ENCODE measurements at places on chromosomes 5 and 9.

GRCh38 chr5:124692324-124692723 lies 54.1 kb downstream of the ZNF608 start:
- no peak for DNase-seq

DNA sequence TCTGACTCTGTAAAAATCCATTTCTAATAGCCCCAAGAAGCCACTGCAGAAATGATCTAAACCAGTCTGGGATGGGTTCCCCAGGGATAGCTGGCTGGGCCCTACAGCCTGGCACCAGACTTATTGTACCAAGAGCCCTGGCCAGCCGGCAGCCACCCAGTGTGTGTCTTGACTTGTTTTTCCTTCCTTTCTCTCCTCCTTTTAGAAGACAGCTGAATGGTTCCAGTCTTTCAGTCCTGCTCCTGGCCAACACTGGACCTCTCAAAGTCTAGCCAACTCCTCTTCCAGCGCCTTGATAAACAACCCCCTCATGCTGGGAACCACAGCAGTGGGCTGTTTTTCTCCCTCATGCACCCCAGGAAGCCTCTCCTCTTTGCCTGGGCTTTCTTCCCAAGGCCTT lies 34.1 kb downstream of the ATOX1 start:
- DNase-seq: no peak

- no peak for DNase-seq
Measured at GRCh38 chr9:122420315-122420714, 49.5 kb downstream of the PTGS1 start.

DNA sequence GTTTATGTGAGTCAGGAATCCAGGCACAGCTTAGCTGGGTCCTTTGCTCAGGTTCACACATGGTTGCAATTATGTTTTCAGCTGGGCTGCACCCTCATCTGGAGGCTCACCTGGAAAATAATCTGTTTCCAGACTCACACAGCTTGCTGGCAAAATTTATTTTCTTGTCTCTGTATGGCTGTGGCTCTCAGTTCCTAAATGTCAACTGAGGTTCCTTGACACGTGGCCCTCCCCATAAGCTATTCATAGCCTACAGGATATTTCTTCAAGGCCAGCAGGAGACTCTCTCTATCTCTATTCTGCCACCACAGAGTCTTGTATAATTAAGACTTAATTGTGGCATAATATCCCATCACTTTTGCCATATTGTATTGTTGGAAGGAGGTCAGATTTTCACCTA lies 732.0 kb downstream of the CDH18 start:
- no peak for DNase-seq

DNA sequence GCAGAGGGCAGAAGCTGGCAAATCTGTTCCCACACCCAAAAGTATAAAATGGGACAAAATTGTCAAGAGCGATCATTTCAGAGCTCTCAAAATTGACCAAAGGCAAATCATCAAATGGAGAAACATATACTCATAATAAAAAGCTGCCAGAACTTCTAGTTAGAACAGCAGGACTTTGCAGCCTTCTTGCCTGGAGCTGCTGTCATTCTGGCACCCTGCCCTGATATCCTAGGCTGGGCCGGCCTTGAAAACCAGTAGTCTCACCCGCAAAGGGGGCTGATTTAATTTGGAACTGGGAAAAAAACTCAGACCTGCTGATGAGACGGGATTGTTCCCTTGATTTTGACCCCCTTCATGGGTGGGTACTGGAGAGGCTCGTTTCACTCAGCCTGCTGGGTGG lies 18.5 kb downstream of the OR2V1 start:
- DNase-seq: no peak

DNA sequence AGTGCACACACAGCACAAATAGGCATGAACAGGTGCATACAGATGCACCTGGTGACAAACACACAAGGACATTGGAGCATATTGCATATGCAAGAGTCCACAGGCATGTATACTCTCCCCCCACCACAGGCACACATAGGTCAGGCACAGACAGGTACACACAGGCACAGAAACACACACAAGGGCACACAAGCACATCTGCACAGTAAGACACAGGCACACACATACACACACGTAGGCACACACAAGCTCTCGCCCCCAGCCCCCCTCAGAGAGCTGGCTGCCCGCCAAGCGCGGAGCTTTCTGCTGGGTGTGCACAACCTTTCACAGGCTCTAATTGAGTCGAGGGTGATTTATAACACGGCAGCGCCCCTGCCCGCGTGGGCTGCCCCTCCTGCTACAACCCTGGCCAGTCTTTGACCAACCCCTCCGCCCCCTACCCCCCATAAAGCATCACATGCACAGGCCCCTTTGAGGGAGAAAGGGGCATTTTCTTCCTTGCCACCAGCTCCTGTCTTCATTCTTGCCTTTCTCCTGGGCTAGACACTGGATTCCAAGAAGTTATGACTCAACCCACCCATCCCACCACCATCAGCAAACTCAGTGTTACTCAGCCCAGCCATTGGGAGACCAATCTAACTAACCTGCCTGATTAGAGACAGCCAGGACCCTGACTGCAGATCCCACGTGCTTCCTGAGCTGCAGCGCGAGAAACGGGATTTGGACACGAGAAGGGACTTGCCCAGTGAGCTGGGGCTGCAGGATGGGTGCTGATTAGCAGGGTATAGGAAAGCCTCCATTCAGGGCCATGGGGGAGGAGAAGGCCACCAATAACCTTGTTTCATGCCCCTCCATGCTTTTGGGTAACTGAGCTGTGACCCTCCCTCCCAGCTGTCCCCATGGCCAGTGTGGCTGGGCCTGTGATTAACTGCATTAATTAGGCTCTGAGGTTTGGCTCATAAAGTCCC lies 42.8 kb upstream of the PSD2 start:
- DNase-seq: no peak

DNA sequence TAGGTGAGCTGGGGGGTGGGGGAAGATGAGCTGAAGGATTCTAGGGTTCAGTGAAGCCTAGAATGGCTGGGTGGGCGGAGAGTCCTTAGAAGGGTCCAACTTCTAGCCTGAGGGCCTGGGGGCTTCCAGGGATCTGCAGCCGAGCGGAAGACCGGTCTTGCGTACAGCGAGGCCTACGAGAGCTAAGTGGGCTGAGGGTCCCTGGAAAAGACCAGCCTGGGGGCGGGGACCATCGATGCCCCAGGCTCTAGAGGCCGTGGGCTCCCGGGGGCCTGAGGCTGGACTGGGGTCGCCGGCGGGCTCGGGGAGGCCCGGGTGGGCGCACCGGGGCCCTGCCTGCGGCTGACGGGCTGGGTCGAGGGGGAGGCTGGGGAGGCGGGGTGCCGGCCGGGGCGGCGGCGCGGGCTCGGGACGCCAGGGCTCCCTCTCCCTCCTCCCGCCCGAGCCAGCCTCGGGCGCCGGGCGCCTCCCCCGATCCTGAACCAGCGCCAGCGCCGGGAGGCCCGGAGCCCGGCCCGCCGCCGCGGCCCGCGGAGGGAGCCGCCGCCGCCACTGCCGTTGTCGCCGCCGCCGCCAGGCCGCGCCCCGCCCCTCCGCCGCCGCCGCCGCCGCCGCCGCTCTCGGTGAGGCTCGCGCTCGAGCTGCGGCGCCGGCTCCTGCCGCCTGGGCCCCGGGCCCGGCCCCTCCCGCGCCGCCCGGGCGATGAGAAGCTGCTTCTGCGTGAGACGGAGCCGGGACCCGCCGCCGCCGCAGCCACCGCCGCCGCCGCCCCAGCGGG lies at the start of gene MVB12B:
TSS of gene MVB12B (plus strand) at position 602 of the 778 bp plus-strand sequence. CDS start at position 703, 101 bp downstream.
- DNase-seq: no peak

DNA sequence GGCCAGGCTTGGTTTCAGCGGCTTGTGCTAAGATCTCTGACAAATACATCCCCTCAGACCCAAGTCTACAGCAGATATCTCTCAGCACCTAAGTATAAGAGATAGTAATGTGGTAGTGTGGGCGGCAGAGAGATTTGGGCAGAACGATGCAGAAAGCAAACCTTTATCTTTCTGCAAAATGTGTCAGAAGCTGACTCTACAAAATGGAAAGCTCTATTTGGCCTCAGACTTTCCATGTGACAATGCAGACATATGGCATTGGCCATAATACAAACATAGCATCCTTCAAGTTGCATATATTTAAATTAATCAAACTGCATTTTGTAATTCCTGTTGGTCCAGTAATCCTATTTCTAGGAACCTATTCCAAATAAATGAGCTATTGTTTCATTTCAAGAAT lies 102.5 kb upstream of the RAI14 start:
- DNase-seq: no peak

DNA sequence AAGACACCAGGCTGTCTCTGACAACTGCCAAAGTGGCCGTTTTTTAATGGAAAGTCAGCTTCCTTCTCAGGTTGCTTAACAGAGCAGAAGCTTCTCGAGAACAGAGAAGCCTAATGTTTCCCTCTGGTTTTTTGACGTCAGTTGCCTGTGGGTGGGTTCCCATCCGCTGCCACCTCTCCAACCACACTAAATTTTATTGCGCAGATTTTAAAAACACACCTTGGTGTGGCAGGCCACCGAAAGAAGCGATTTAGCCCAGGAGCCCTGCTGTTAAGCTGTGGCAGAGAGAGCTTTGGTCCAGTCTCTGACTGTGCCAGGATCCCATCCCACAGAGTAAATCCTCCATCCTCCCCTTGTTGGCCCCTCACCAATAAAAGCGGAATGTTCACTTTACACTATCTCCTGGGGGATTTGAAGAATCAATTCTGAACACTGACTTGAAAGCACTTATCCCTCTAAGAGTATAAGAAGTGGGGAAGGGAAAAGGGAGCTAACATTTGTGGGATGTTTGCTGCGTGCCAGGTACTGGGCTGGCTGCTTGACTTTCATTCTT lies 181.6 kb downstream of the AOPEP start:
- DNase-seq: no peak

DNA sequence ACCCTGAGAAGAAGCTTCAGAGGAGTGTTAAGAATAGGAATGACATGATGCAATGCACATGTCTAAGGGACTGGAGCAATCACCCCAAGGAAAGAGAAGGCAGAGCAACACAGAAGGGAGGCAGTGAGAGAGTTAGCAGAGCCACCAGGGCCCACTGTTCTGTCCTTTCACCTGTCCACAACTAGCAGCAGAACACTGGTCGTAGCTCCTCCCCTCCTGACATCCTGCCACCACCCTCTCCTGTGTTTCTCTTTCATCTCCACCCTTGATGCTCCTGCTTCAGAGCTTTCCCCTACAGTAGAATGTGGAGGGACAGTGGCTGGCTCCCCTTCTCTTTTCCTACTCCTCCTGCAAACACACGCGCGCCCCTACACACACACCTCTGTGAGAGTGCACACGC lies 483.4 kb upstream of the KIF2A start:
- DNase-seq: no peak

- DNase-seq: no peak
Measured at GRCh38 chr9:98558575-98558974, 150.2 kb downstream of the GABBR2 start.

DNA sequence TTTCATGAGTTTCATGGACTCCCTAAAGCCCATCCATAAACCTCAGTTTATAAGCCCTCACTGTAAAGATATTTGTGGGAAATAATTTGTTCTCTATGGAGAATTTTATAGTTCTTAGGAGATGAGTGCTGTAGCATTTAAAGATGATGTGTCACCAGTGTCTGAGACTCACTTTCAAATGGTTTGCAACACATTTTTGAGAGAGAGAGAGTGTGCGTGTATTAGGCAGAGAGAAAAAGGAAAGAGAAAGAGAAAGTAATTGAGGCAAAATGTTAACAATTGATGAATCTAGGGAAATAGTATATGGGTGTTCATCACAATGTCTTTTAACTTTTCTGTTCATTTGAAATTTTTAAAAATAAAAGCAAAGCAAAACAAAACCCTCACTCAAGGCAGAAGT lies 479.0 kb downstream of the ZSWIM6 start:
- DNase-seq: no peak

- no peak for DNase-seq
Measured at GRCh38 chr9:129697656-129698253, 32.3 kb downstream of the PRRX2 start.

DNA sequence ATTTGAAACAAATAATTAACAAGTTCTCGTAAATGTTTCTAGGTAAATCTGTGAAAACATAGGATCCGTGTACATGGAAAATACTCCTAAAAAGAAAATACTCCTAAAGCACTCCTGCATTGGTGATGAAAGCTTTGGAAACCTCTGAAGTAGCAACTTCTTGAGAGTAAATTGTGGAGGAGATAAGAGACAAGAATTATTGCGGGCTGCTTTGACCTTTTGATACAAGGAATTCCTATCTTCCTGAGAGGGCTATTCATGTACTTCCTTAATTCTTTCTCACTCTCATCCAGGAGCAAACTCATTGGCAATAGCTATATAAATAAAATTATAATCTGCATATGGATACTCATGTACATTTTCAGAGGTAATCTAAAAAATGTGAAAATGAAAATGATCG lies 158.4 kb upstream of the PIK3R1 start:
- no peak for DNase-seq

DNA sequence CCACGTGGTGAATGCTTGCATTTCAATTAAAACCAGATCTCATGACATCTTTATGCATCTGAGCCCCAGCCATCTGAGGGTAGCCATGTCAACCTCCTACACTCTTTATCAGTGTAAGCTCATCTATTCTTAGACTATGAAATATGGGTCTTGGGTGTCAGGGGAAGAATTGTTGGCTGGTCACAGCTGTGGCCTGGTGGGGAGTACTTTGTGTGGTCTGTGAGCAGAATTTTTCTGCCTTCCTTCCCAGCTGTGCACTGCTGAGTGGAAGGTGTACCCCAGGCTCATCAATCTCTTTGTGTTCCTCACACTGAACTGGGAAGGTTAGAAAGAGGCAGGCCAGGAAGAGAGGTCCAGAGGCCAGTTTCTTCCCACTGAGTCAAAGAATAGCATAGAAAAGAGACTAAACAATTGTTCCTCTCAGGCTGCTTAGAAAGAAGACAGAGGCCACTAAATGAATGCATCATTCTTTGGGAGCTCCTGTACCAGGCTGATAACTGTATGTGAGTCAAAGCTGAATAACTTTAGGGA lies 202.7 kb upstream of the RGMB start:
- no peak for DNase-seq

- DNase-seq: no peak
Measured at GRCh38 chr5:21834863-21835262, 1018.3 kb downstream of the CDH12 start.

DNA sequence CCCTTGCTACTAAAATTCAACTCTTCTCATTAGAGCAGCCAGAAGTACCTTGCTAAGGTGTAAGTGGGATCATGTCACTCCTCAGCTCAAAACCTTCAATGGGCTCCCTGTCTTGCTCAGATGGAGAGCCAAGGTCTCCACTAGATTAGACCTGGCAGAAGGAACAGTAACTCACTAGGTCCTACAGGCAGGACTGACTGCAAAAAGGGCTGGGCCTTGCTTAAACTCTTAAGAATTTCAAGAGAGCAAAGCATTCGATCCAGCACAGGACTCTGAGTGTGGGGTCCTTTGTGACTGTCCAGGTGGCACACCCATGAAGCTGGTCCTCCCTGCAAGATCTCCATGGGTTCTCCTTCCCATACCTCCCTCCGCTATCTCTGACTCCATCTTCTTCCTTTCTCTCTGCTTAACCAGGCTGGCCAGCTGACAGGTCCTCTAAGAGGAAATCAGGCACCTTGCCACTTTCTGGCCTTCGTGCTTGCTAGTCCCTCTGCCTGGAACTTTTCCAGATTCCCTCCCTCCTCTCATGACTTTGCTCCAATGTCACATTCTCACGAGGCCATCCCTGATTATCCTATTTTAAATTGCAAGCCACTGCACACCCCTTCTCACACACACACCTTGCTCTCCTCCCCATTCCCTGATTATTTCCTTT lies 70.2 kb downstream of the BASP1 start:
- DNase-seq: no peak

GRCh38 chr9:129459547-129460322 lies 161.2 kb downstream of the C9orf50 start:
- DNase-seq: no peak

GRCh38 chr9:90018688-90019087 lies 413.9 kb downstream of the GADD45G start:
- DNase-seq: no peak

Data from cortex of kidney (tissue), 1 donor.